ENCODE measurements at places on chromosomes 6 and 20.

- no peak for DNase-seq
Observed at GRCh38 chr6:45634231-45634630, 256.5 kb upstream of the SUPT3H start.

DNA sequence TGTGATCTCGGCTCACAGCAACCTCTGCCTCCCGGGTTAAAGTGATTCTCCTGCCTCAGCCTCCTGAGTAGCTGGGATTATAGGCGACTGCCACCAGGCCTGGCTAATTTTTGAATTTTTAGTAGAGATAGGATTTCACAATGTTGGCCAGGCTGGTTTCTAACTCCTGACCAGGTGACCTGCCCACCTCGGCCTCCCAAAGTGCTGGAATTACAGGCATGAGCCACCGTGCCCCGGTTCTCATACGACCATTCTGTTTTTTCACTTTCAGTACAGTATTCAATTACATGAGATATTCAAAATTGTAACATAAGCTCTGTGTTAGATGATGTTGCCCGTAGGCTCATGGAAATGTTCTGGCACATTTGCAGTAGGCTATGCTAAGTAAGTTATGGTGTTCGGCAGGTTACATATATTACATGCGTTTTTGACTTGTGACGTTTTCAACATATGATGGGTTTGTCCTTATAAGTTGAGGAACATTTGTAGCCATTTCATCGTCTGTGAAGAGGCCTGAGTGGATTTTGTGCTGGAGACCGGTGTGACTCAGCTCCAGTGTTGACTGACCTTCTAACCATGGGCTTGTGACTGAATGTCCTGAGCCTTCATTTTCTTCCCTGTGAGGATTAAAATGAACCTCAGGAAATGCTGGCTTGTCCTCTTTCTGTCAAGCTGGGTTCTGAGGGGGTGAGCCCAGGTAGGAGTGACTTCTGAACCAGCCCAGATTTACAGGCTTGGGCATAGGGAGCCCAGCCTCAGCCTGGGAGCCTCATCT is 12.2 kb downstream of the PPARD start:
- DNase-seq: no peak

DNA sequence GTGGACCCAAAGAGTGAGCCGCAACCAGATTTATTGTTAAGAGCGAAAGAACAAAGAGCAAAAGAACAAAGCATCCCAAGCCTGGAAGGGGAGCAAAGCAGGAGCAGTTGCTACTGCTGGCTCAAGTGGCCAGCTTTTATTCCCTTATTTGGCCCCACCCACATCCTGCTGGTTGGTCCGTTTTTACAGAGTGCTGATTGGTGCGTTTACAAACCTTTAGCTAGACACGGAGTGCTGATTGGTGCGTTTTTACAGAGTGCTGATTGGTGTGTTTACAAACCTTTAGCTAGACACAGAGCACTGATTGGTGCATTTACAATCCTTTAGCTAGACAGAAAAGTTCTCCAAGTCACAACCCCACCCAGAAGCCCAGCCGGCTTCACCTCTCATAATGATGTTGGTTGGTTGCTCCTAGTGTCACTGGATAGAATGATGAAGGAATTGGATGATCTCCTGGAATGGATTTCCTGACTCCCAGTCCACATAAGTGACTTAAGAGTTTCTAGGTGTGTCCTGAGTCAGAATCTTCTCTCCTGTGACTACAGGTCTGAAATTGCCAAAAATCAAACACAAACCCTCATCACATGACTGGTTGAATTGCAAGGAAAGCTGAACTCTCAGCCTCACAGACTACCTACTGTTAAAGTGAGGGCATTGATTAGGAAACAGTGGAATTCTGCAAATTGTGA is 52.1 kb upstream of the CAP2 start:
- no peak for DNase-seq

- DNase-seq: no peak
Observed at GRCh38 chr6:15305496-15305895, 59.6 kb downstream of the JARID2 start.

GRCh38 chr20:59222253-59223181 is 58.9 kb downstream of the ZNF831 start:
- DNase-seq: peak; percentile 48

- no peak for DNase-seq
Observed at GRCh38 chr6:124671324-124671723, 290.9 kb upstream of the RNF217 start.

DNA sequence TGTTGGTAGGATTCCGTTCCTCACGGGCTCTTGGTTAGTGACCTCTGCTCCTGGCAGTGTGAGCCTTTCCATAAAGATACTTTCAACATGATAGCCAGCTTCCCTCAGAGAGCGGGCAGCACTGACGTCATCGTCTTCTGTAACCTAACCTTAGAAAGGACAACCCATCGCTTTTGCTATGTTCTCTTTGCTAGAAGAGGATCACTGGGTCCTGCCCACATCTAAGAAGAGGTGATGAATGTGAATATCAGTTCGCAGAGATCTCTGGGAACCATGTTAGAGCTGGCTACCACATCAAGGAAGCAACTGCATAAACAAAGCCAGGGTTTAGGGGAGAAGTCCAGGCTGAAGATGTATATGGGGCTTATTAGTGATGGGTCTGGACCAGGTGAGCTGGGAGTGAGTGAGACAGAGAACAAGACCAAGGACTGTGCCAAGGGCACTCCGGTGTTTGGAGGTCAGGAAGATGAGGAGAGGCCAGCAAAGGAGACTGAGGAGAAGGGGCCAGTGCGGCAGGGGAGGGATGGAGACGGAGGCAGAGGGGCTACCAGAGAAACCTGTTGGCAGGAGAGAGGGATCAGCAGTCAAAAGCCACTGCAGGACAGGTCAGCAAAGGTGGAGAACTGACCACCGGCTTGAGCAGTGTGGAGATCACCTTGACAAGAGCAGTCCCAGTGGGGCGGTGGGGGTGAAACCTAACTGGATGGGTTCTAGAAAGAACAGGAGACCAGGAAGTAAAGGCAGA is 39.7 kb downstream of the PIM1 start:
- DNase-seq: no peak

GRCh38 chr20:63047267-63047666 is 40.5 kb upstream of the BHLHE23 start:
- no peak for DNase-seq

GRCh38 chr20:46240065-46240464 is 68.2 kb downstream of the CDH22 start:
- DNase-seq: no peak
